Stimulated activated CD4-positive, alpha-beta T cell treated with anti-CD3 and anti-CD28 coated beads, Interleukin-15, amount 100 ng/mL, for 1 hour (primary cell): ENCODE measurements at places on chromosomes 4 and X.

GRCh38 chrX:8913655-8914409, 112.6 kb upstream of the FAM9A start:
- DNase-seq = no peak

- no peak for DNase-seq
These were observed 13.3 kb downstream of the TLR10 start for GRCh38 chr4:38769441-38769840.

DNA sequence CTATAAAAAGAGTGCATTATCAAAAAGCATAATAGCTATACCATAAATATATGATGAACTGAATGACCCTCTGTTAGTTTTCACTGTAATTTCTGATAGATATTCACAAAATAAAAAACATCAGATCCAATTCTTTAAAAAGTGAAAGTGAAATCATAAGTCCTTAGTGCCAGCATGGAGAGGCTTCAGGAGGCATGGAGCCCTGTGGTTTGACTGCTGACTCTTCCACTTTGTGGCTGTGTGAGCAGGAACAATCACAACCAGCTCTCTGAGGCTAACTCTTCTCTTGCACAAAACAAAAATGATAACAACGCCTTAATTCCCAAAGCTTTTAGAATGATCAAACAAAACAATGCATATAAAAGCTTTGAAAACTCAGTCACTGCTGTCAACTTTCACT, 1143.9 kb downstream of the PDHA2 start:
- no peak for DNase-seq

DNA sequence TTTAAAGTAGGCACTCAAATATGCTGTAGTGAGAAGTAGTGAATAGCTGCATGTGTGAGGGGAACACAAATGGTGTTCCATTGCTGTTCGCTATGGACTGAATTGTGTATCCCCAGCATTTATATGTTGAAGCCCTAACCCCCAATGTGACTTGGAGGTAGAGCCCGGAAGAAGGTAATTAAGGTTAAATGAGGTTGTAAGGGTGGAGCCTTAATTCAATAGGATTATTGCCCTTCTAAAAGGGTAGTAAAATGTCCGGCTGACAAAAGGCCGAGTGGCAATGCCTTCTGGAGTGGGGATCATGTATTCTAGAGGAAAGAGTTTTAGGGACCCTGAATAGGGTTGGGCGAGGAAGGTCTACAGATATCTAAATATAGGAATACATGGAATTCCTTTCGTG, 168.9 kb upstream of the NUDT10 start:
- no peak for DNase-seq

GRCh38 chr4:177511611-177512010, 69.4 kb upstream of the AGA start:
- DNase-seq = no peak

DNA sequence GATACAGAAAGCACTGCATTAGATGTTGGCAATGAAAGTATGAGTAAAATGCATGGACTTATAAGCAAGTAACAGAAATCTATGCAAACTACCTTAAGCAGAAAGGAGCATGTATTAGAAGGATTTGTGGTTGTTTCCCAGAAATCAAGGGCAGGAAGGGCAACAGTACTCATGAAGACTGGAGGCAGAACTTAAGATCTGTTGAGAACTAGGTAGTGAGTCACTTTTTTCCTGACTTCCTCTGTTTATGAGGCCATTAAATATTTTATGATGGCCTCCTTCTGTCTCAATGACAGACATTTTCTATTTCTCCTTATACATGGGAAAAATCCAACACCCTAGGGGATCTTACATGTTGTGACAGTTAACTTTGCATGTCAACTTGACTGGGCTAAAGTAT, 398.2 kb downstream of the MID1IP1 start:
- DNase-seq = no peak

- DNase-seq = no peak
These were observed 565.7 kb upstream of the FAT1 start for GRCh38 chr4:187289371-187289770.

GRCh38 chr4:69780141-69780540, 19.7 kb upstream of the SULT1B1 start:
- DNase-seq = no peak

GRCh38 chr4:74612837-74613236, 167.9 kb downstream of the AREG start:
- DNase-seq = no peak

DNA sequence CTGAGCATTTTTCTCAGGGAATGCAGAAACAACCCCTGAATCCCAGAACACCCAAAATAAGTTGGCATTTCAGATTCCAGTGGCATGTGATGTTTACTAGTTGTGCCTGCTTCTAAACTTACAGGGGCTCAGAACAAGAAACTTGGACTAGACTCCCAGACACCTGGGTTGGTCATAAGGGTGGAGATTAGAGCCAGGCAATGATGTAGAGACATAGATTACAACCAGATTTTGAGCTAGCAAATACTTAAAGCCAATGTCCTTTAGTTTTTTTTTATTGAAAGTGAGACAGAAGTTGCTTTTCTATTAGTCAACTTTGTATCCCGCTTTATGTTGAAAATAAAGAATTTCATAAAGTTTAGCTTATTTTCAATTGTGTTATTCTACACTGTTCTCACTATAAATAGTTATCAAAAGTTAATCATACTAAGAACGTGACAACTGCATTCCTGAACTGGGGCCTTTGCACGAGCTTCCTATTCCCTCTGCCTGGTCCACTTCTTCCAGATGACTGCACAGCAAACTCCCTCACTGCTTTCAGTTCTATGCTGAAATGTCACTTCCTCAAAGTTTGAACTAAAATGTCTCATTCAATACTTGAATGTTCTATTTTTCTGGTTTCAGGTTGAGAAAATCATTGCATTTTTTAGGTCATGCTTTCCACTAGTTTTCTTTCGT, 224.7 kb upstream of the PPP1R2C start:
- DNase-seq = no peak

- DNase-seq = no peak
These were observed 367.6 kb downstream of the BCOR start for GRCh38 chrX:39729981-39730661.

- DNase-seq = no peak
These were observed 565.8 kb downstream of the GRXCR1 start for GRCh38 chr4:43458293-43458692.

DNA sequence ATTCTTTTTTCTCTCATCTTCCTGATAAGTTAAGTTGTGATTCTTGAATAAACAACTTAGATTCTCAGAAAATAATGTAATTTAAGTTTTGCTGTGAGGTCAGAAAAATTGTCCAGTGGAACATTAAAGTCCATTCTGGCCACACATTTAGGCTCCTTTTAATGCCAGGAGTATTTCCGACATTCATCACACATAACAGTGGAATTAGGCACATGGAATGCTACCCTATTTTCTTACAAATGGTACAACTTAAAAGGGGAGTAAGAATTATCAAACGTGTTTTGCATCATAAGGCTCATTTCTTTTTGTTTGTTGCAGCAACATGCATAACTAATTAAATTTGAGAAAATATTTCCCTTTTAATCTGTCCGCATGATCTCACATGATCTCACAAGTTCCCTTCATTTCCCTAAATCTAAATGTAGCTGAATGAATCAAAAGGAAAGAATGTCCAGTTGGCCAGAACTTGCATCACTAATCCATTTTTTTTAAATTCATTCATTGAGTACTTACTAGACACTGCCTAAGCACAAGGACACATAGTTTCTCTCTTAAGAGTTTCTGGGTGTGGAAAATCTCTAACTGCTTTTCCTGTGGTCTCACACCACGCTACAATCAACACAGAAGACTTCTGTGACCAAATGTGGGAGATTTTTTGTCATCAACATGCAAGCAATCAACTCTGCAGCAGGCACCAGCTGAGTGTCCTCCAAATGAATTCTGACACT, 22.0 kb downstream of the SPARCL1 start:
- no peak for DNase-seq
